Mammary epithelial cell (primary cell): ENCODE measurements at places on chromosomes 11 and 22. TPM values are rescaled to one million over a fixed set of nuclear protein-coding genes. Genes with fewer than 3 reads are reported as not detected.

The TRPT1 gene
- 36.0 and 40.8 TPM in 2 replicates for total RNA-seq

The PRR5 gene
- total RNA-seq: 13.0 TPM

The LIF gene
- total RNA-seq: 24.5 and 35.8 TPM in 2 replicates

The SCN2B gene
- 1.8 TPM for total RNA-seq

The THY1 gene
- total RNA-seq: 71.3 TPM

GRCh38 chr11:132050577-132051165, 680.3 kb downstream of the NTM start:
- DNase-seq: no peak

GRCh38 chr11:2548596-2548995, 103.8 kb downstream of the KCNQ1 start:
- DNase-seq: no peak

- no peak for DNase-seq
Measured at GRCh38 chr11:95720195-95720594, 69.4 kb downstream of the FAM76B start.

DNA sequence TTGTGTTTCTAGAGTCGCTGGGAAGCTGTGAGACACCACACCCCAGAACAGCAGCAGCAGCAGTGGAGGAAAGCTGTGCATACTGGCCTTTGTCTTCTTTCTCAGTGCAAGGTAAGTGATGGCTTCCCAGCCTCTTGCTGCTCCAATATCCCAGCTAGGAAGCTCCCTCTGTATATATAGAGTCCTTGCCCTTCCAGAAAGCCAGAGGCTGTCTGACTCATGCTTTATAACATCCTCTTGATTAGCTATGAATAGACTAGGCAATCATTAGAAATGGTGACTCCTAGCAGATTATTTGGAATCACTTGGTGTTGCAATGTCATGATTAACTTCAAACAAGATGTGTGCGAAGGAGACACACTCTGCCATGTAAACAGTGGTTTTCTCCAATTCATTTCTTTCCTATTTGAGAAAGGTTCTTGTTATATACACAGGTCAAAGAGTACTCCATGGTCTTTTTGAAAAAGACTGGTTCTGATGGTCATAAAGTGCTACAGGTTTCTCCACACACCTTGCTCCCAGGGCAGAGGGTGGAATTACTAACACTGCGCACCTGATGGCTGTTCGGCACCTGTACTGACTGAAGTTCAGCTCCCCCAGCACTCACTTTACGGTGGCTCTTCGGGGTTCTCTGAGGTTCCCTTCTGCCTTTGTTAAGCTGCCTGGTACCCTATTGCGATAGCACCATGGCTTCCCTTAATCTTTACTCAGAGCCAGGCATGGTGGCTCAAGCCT, at the start of gene MMP1:
Gene MMP1, minus strand, starts transcription at position 149 of the 735 bp plus-strand sequence. Its CDS starts 68 bp downstream, at position 81.
- DNase-seq: peak; percentile 86

DNA sequence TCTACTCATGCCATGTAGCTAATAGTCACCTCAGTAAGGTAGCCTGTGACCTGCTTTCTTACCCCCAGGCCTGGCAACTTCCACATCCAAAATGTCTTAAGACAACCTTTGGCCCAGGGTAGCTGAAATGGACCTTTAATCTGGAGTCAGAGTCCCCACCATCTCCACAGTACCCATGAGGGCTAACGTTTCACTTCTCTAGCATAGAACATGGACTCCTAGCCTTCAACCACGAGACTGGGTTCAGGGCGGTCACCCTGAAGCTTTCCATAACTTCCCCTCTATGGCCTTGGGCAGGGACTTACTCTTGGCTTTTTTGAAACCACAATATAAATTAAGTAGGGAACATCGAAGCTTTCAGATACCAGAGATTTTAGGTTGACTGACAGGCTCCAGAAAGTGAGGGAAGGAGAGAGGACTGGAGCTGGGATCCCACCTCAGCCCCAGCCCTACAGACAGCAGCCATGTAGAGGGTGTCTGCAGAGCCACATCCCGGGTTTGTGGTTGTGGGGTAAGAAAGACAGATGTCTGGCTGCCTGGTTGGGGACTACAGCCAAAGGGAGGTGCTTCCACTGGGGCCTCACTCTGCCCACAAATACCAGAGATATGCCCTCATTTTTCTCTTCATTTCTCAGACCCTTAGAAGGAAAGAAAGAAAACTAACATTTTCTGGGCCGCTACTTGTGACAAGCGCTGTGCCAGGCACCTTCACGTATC, 2.6 kb downstream of the TBC1D10A start:
- DNase-seq: no peak

DNA sequence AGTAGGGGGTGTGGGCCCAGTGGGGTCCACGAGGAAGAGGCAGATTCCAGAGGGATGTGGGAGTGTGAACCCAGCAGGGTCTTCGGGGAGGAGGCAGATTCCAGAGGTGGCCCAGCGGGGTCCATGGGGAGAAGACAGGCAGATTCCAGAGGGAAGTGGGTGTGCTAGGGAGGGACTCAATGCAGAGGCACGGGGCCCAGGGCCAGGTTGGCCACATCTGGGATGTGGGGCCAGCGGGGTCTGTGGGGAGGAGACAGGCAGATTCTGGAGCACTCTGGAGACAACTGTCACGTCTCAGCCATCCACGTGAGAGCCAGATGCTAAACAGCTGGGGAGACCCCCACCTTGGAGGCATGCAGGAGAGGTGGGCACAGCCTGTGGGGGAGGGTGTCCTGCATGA, 582.6 kb downstream of the TBC1D22A start:
- no peak for DNase-seq

DNA sequence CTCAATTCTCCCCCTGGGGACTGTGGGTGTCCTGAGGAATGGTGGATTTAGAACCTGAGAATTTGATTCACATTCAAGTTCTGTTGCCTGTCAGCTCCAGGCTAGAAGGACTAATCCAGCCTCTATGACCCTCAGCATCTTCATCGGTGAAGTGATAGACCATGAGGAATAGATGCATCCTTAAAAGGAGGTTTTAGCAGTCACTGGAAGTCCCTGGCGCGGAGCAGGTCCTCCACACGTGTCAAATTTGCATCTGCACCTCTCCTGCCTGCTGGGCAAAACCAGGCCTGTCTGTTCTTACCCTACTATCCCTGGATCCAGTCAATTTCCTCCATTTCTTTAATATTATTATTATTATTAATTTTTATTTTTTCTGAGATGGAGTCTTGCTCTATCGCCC, 808.4 kb downstream of the TBC1D22A start:
- DNase-seq: no peak

GRCh38 chr11:68741463-68741862, 9.9 kb downstream of the TESMIN start:
- no peak for DNase-seq

GRCh38 chr11:5107285-5107684, 30.9 kb downstream of the OR52A5 start:
- DNase-seq: no peak

DNA sequence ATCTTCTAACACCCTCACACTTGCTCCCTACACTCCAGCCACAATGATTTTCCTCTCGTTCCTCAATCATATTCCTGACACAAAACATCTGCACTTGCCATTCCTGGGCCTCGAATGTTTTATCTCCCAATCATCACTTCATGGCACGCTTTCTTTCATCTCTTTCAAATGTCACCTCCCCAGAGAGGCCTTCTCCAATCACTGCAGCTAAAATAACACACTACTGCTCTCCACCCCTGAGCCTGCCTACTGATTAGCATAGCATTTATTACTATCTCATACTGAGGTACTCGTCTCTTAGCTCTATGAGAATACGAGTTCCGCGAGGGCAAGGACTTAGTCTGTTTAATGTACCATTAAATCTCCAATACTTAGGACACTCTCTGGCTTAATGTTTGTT, 23.5 kb downstream of the NFRKB start:
- DNase-seq: no peak

- DNase-seq: no peak
Measured at GRCh38 chr11:111635706-111636045, 33.4 kb downstream of the SIK2 start.

GRCh38 chr11:99325847-99326246, 305.1 kb downstream of the CNTN5 start:
- peak; percentile 69 for DNase-seq

DNA sequence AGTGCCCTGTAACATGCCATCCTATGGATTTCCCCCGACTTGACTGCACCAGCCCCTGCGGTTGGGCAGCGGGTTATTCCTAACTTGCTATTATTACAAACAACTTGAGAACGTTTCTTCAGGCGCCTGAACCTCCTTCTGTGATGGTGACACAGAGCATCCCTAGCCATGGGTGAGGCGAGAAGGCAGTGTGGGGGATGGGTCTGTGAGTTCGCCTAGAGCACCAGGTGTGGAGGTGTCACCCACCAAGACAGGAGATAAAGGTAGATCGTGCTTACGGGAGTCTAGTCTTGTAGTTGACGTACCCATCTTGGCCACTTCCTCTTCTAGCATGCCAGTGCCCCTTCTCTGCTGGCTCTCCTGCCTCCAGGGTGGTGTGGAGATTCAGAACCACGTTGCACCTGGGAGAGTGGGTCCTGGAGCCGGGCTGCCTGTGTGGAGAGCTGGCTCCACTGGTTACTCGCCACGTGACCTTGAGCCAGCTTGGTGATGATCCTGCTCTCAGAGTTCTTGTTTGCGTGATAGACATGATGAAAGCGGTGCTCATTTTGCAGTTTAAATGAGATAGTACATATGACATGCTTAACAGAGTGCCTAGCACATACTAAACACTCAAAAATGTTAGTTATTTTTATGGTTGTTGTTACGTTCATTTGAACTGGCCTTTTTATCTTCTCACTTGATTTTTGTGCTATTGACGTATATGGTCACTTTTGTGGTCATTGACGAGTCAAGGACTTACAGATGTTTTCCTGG, 37.8 kb downstream of the TBC1D22A start:
- no peak for DNase-seq

DNA sequence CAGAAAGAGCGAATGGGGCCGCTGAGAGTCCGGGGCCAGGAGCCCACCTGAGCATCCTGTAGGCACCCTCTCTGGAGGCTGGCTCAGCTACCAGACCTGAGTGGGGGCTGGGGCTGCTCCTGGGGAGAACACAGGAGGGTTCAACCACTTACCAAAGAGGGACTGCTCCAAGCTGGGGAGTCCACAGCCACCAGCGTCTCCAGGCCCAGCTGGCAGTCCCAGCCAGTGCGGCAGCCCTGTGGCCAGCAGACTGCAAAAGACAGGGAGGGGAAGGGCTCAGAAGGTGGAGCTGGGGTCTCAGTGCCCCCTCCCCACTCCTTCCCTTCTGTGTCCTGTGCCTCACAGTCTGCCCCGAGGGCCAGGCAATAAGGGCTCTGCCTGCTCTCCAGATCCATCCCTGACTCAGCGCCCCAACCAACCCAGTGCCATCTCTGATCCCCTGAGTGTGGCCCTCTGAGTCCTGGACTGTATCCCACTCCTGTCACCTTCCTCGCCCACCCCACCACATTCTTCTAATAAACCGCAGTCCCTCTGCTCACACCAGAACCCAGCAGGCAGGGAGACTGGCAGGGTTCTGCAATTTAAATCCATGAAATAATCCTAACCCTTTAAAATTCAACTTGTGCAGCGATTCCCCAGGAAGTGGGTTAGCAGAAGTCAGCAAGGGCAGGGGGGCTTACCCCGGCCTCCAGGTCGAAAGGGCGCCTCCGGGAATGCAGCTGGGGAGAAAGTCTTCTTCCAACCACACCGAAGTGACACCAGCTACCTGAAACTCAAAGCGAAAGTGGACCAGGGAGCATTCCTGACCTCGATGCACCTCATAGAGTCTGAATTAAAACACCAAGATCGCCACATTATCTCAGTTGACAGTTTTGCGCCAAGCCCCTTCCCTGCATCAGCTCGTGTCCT, 13.3 kb downstream of the CHST1 start:
- DNase-seq: no peak

- DNase-seq: no peak
Measured at GRCh38 chr11:122439866-122440810, 215.4 kb upstream of the UBASH3B start.

- DNase-seq: no peak
Measured at GRCh38 chr11:110038201-110038600, 55.0 kb upstream of the ZC3H12C start.

- DNase-seq: no peak
Measured at GRCh38 chr22:26054841-26055605, 114.2 kb upstream of the SEZ6L start.

DNA sequence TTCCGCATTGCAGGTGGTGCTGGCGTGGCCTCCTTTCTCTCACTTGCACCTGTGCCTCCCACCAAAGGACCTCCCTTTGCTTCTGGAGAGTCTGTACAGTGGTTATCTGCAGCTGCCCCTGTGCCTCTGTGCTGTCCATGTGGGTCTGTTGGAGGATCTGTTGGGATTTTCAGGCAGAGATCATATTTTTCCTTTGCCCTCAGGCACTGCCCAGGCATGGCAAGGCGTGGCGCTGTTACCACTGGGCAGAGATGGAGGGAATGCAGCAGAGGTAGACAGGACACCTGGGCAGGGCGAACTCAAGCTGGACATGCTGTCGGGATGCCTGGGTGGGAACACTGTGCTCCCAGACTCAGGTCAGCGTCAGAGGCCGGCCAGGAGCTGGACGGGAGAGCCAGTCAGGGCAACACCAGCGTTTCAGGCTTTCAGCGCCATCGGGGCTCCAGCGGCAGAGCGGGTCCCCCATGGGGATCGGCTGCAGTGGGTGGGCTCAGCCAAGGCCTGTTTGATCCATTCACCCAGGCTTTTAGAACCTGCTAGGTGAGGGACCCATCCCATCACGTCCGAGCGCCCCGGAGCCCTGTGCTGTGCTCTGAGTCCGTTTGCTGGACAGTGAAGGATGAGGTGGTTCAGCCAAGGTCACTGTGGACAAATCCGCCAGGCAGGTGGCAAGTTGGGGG, 718.9 kb downstream of the BRD1 start:
- DNase-seq: no peak

GRCh38 chr11:34380696-34381095, 22.9 kb upstream of the ABTB2 start:
- peak; percentile 85 for DNase-seq

DNA sequence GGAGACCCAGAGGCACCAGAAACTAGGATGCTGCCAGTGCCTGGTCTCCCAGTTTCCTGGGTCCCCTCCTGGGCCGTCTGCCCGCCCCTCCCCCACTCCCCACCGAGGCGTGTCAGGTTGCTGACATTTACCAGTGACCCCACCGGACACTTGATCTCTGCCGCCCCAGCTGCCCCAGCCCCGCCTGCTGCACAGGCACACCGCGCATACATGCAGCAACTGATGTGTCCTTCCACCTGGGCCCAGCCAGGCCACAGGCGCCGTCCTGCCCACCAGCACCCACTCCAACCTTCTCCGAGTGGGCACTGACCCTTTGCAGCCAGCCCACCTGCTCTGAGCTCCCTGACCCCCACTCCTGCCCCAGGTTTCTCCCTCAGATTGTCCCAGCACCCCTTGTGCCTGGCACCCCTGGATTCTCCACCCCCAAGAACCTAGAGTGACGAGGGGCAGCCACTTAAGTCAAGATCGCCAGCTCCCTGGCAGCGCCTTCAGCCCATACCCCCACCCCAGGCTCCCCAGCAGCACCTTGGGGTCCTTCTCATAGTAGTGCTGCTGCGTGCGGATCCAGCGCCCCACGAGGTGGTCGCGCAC, 548 bp downstream of the PYGM start:
- DNase-seq: no peak

GRCh38 chr22:50169774-50170341, 673 bp upstream of the PANX2 start:
- DNase-seq: no peak

DNA sequence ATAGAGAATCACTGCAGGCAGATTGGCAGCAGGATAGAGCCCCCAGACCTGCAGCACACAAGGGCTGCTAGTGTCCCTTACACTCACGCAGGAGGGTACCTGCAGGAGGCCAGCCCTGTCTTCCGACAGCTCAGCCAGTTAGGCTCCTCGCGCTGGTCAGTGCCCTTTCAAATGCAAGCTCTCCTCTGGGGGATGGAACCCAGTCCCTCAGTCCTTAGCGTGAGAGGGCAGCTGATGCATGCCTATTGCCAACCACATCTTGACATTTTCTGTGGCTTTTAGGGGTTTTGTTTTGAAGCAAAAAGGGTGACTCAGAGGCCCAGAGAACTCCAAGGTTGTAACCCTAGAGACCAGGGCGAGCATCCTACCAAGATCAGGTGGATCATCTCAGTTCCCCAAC, 40.0 kb downstream of the WNT11 start:
- peak; percentile 2 for DNase-seq
